OCI-LY7 (cell line): ENCODE measurements at places on chromosomes 5 and 9.

DNA sequence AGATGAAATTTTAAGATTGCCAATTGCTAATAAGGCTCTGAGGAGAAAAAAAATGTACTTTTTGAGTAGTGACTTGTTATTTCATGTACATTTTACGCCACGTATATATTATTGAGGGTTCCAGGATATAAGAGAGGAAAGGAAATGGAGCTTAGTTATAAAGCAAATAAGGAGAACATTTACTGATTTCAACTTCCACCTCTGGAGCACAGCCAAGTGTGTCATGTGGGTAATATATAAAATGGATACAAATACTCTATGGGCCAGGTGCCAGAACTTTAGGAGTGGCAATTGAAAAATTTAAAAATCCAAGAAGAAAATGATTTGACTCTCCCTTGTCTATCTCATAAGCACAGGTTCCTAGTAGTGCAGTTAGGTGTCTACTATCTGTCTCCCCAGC lies 45.0 kb upstream of the VLDLR start:
- DNase-seq = no peak

DNA sequence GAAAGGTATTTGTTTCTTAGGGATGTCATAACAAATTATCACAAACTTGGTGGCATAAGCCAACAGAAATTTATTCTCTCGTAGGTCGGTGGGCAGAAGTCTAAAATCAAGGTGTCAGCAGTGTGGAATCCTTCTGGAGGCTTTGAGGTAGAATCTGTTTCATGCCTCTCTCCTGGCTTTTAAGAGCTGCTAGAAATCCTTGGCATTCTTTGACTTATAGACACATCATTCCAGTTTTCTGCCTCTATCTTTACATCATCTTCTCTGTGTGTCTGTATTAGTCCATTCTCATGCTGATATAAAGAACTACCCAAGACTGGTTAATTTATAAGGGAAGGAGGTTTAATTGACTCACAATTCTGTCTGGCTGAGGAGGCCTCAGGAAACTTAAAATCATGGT lies 488.1 kb upstream of the PAPPA start:
- DNase-seq = no peak

DNA sequence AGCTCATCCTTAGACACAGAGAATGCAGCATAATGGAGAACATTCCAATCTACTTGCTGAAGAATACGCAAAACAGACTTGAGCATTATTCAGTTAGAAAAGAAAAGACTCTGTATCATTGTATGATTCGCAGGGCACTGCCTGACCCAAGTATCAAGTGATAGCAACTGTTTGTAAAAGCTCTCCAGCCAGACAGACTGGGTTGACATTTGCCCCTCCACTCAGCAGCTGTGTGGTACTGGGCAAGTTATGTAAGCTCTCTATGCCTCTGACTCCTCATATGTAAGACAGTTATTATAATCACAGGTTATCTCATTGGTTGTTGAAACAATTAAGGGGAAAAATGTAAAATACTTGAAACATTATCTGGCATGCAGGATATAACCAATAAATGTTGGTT lies 505.0 kb downstream of the ELAVL2 start:
- DNase-seq = no peak

DNA sequence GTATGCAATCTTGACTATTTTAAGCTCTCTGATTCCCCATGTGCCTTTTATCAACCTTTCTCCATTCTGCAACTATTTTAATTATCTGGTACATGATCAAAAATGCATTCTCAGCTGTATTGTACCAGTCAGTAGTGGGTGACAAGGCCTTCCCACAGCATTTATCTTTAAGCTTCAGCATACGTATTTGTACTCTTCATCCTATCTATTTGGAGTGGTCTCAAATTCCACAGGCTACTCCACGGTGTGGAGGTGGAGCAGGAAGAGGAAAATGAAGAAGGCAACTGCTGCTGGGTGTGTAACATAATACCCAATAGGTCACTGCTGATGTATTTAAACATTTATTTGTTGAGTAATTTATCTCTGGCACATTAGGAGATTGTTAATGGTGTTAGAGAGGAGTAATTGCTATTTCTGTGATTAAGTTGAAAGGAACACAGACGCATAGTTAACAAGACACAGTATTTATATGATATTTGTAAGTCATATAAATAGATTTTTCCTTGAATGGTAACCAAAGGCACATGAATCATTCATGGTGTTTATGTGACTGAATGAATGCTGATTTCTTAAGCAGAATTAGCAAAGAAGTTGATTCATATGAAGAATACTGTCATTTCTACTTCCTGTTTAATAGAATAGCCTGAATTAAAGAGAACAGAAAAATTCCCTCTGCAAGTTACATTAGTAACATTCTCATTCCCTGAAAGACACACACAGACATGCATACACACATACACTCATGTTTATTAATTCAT lies 153.8 kb upstream of the NR3C1 start:
- DNase-seq = no peak

DNA sequence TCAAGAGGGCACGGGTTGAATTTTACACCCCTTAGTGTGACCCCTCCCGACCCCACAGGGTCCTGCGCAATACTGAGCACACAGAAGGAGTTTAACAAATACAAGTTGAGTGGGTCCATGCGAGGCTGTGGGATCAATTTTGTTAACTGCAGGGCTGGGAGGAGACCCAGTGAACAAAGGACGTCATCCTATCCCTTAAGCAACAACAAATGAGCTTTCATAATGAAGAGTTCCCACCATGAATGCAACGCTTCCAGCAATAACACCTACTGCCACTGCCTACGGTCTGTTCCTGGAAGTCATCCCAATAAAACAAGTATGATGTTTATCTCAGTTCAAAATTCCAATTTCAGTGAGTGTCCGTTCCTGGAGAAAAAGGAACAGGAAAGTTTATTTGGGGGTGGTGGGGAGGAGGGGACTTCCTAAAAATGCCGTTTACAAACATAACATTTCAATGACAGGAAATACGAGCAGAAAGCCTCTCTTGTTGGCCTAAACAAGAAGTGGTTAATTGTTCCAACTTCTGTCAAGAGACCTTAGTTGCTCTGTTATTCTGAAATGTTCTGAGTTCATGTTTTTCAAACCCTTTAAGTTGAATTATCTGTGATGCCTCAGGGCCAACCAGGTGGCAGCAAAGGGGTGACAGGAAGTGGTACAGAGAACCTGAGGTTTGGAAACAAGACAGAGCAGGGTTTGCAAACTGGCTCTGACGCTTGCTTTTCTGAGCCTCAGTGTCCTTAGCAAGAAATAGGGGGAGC lies 65.8 kb upstream of the PLPP6 start:
- peak; percentile 35 for DNase-seq

- peak; percentile 61 for DNase-seq
Measured at GRCh38 chr9:126915281-126915816, 767 bp downstream of the RALGPS1 start.

- DNase-seq = no peak
Measured at GRCh38 chr5:52725065-52725746, 62.5 kb upstream of the ITGA1 start.

DNA sequence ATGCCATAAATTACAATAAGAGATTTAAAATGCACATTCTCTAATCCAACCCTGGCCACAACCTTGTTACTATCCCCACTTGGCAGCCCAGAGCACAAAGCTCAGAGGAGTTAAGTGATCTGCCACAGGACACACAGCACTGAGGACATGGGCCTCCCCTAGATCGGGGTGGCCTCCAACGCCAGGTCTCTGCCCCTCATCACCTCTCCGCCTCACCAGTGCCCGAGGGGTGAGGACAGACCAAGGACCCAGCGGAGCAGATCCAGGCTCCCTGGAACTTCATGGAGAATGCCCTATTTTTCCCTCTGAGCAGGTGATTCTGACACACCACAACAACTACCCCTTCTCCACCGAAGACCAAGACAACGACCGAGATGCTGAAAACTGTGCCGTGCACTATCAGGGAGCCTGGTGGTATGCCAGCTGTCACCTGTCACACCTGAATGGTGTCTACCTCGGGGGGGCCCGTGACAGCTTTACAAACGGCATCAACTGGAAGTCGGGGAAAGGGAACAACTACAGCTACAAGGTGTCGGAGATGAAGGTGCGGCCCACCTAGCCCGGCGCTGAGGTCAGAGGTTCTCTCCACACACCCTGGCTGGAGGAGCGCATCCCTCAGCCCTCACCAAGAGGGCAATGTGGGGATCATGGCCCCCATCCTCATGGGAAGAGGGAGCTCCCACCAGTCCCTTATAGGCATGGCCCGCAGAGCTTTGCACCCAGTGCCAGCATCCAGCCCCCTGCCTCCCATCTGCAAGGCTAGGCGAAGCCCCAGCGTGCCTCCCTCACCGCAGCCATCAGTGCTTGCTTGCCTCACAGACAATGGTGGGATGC lies 12.5 kb upstream of the FCN2 start:
- DNase-seq = peak; percentile 37

DNA sequence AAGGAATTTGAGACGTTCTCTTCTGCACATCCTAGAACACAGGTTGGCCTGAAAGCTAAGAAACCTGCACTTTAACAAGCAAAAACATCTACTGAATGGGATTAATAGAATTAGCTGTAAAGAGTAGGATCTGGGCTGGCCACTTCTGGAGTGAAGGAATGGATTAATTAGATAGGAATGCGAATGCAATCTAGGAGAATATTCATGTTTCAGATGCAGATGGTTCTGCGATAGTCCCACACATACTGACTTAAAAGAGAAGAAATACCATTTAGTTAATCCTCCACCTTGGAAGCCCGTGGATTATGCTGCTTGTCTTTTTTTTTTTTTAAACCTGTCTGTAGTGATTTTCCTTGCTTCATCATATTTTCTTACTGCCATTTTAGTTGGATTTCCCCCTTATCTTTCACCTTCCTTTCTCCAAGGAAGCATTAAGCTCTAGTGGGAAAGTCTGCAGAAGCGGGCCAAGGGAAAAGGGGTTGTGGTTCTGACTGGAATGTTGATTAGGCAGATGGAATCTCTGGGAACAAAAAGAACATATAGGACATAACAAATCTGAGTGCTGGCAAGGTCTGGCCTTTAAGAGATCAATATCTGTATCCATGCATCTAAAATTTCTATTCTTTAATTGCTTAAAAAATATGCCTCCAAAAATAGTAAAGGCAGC lies 152.4 kb downstream of the ALDH1A1 start:
- DNase-seq = no peak

DNA sequence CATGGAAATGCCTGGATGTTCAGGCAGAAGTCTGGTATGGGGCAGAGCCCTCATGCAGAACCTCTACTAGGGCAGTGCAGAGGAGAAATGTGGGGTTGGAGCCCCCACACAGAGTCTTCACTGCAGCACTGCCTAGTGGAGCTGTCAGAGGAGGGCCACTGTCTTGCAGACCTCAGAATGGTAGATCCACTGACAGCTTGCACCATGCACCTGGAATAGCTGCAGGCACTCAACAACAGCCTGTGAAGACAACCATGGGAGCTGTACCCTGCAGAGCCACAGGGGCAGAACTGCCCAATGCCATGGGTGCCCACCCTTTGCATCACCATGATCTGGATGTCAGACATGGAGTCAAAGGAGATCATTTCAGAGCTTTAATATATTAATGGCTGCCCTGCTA lies 36.9 kb downstream of the TRIP13 start:
- DNase-seq = no peak

DNA sequence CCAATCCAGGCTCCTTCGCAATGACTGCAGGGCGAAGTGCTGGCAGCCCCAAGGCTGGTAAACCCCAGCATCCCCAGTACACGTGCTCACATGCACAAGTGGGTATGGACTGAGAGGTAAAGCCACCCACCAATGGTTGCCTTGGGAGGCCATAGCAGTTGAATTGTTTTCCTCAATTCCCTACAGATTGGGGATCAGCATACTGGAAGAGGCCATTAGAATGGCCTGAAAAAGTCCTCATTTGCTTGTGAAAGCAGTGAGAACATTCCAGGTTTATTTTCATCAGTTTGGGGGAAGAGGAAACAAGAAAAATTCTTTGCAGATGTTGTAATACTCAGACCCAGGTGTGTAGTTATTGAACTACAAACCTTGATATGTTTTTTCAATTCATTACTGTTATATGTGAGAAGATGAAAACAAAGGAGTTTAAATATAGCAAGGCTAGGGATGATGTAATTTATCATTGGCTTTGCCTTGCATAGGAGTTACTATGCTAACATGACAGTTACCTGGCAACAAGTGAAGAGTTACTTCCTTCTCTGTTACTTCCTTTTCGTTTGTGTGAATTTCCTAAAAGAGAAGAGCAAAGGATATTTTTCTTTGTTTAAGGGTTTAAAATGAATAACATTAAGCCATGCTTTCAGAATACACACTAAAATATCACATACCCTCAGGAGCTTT lies 36.4 kb downstream of the MTMR12 start:
- peak; percentile 64 for DNase-seq

- DNase-seq = no peak
Measured at GRCh38 chr5:143108498-143109128, 294.9 kb downstream of the NR3C1 start.

DNA sequence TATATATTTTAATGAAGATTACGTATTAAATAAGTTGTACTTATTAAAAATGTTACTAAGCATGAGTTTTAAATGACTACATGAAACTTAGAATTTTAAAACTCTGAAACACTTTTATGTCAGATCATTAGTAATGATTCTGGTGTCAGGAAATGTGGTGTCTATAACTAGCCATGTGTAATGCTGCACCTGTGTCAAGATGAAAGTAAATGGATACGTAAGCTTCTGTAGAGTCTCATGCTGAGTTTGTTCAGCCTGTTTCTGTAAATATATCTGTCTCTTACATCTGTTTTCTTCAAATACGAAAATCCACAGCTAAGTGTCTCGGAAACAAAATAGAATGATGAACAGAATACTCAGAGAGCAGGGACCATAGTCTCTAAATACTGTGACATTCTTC lies 278.0 kb upstream of the SMC2 start:
- DNase-seq = no peak

DNA sequence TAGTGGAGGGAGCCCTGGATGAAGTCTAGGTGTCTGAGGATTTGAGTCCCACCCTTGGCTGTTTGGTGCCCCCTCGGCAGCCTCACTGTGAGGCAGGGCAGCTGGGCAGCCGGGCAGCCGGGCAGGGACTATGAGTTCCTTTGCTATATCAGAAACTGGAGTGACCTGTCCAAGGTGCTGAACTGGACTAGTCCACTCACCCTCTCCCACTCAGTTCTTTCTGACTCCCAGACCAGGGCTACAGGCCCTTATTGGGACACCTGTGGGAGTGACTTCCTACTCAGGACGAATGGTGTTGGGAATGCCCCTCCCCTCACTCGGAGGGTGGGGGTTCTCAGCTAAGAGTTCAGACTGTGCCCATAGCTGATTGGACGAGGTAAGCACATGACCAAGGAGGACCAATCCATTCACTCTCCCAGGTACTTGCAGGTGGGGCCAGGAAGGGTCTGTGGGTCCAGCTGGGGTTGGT lies 34.1 kb upstream of the RAPGEF1 start:
- DNase-seq = peak; percentile 44

DNA sequence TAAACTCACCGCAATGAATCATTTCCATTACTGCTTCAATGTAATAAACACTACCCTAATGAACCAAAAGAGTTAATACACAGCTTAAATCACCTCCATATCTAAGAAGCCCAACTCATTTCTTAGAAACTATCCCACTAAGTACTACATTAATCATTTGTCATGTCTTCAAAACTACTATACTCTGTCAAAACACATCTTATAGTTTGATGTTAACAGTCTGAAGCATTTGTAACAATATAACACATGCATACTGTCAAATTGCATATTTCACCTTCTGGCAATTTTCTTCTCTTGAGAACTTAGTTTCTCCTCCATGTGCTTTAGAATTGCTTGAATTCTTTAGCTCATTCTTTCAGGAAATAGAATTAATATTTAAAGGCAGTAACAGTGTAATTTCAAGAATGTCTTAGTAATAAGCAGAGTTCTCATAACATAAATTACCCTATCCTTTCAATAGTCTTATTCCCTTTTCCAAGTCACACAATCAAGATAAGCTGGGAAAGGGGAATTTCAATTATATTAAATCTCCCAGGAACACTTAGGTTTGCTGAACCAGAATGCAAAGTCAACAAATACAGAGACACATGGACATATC lies 199.7 kb downstream of the ATPSCKMT start:
- no peak for DNase-seq
